Activated naive CD4-positive, alpha-beta T cell (primary cell): ENCODE measurements at places on chromosomes 6 and 20.
A peak's percentile ranks its signal among the peaks of the same experiment; 100 is the strongest.

- no peak for DNase-seq
Observed at GRCh38 chr20:45465491-45466266, 3.9 kb upstream of the WFDC2 start.

DNA sequence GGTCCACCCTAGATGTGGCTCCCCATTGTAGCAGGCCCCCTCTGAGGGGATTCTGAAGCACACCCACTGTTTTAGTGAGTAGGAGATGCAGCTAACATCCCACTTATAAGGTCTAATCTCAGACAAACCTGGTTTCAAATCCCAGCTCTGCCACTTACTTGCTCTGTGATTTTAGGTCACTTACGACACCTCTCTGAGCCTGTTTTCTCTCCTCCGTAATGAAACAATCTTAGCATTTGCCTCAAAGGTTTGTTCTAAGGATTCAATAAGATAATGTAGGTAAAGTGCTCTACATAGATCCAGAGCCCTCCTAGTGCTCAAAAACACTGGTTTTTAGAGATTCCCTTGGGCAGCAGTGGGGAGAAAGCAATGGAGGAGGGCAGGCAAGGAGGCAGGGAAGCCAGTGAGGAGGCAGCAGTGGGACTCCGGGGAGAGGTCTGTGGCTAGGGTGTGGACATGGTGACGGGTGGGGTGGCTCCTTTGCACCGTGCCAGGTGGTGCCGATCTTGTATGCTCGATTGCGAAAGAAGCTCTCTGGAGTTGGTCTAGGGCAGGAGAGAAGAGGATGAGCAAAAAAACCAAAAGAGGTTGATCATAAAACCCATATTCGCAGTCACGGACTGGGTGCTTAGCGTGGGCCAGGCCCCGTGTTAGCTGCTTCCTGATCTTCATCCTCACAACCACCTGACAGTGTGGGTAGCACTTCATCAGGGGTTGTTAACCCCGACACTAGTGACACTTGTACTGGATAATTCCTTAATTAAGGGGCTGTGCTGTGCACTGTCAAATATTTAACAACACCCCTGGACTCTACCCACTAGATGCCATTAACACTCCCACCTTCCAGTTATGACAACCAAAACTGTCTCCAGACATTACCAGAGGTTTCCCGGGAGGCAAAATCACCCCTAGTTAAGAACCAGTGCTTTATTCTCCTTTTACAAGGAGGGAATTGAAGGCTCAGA, 16.8 kb upstream of the PTGIS start:
- DNase-seq: no peak

DNA sequence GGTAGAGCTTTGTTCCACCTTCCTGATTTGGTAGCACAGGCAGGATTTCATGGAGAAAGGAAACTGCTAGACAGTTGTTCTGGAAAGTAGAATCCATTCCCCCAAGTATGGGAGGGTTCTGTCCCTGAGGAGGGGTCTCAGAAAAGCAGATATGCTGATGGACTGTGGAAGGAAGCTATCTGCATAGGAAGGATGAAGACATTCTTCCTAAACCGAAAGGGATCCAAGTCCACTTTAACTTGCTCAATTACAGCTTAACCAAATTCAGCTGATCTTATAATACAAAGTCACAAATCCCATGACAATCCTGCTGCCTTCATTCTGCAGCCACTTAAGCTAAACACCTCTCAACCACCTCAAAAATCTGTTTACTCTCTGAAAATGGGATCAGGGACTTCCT, 2.6 kb downstream of the MAN1A1 start:
- no peak for DNase-seq

DNA sequence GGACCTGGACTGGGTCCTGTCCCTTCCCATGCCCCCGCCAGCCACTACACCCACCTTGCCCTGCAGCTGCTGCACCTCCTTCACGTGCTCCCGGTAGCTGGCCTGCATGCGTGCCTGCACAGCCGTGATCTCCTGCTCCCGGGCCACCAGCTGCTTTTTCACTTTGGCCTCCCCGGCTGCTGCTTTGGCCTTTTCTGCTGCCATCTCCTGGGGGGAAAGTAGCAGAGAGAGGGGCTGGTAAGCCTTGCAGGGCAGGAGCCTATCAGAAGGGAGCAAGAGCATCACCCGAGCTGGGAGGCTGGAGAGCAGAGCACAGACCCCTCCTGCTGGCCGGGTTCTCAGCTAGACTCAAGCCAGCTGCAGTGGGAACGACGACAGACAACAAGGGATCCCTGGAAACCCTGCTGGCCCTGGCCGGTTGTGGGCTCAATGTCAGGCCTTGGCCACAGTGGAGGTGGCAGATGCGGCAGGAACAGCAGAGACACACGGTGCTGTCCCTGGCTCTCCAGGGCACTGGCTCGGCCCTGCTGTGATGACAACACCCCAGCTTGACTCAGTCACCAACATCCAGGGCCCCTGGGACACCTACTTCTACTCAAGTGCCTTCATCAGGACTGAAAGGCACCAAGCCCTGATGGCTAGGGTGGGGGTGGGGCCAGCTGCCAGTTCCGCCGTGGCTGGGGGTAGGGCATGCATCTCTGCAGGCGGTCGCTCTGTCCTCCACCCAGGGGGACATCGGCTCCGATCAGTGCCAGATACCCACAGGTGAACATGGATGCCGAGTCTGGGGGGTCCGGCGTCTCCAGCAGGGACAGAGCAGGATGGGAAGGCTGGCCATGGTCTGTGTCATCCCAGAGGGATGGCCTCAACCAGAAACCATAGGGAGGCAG, 45.3 kb downstream of the RRBP1 start:
- no peak for DNase-seq

DNA sequence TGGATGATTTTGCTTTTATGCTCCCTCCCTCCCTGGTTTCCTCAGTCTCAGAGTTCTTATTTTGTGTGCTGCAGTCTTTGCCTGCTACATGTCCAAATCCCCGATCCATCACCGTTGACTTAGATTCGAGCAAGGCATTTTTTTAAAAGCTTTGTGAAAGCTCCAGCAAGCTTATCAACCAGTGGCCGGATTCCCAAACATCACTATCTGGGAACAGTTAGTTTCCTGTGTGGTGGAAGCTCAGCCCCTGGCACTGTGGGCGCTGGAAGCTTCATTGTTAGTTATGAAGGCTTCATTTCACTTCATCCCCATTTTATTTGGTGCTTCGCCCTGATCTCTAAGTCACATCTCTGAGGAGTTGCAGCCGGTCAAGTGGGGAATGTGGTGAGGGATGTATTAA, 44.7 kb downstream of the DEK start:
- DNase-seq: no peak

GRCh38 chr6:25070547-25071366, 135.0 kb upstream of the RIPOR2 start:
- DNase-seq: peak; percentile 63

DNA sequence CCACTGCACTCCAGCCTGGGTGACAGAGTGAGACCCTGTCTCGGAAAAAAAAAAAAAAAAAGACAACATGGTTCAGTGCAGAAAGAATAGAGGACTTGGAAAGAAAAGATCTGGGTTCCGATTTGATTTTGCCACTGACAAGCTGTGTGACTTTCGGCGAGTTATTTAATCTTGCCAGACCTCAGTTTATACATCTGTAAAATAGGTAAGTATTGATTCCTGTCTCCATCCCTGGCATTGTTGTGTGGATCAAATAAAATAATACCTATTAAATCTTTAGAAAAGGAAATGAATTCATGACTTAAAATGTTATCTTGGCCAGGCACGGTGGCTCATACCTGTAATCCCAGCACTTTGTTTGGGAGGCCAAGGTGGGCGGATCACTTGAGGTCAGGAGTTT, 7.0 kb downstream of the ITCH start:
- DNase-seq: no peak

DNA sequence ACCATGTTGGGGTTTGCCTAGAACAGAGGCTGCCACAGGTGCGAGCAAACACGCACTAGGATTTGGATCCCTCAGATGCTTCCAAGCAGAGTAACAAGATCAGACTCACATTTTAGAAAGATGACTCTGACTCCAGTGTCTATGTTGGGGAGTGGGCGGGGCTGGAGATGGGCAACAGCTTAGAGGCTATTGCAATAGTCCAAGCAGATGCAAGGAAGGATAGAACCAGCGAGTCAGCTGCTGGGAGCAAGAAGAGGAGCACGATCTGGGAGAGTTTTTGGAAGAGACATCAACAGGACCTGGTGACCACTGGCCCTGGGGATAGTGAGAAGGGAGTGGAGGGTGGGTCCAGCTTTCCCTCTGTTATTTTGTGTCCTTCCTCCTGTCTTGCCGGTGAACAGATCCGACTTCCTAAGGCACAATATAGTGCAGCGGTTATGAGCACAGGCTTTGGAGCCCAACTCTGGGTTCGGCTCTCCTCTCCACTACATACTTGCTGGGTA, 52.7 kb downstream of the FGD2 start:
- no peak for DNase-seq
